ENCODE measurements at places on chromosomes 3 and 15. TPM values are rescaled to one million over a fixed set of nuclear protein-coding genes. Genes with fewer than 3 reads are reported as not detected.
A peak's percentile ranks its signal among the peaks of the same experiment; 100 is the strongest.

DNA sequence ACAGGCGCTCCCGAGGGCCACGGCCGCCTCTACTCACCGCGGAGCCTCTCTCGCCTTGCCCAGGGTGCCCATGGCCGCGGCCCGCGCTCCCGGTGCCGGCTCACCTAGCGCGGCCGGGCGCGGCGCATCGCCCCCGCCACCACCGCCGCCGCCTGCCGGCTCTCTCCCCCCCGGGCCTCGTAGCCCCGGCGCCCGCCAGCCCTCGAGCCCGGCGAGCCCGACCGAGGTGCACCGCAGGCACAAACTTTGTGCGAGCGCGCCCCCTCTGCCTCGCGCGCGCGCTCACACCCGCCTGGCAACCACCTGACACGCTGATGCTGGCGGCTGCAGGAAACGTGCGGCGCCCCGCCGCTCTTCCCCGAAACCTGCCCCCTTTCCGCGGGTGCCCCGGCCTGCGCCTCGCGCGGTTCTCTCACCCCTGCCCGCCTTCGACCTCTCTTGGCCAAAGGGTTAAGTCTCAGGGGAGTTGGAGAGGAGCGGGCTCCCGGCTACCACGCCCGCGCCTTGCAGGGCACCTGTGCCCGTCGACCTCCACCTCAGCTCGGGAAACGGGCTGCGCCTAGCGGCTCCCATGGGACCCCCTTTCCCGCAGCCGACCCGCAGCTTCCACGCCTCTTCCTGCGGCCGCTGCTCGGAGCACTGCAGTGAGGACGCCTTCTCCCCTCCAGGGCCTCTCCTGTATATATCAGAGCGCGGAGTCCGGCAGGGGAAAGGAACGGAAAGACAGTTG, at the start of gene RASGRP1:
TSS of gene RASGRP1 (minus strand) at position 258 of the 730 bp plus-strand sequence. CDS start at position 72, 186 bp downstream.
- no peak for DNase-seq
- H3K27me3 ChIP-seq: no peaks in the 10 kb centered on the region
- peak within 1 kb of the TSS; percentile 75 for H3K4me3 ChIP-seq
- H3K27ac ChIP-seq: peak within 1 kb of the TSS; percentile 72

DNA sequence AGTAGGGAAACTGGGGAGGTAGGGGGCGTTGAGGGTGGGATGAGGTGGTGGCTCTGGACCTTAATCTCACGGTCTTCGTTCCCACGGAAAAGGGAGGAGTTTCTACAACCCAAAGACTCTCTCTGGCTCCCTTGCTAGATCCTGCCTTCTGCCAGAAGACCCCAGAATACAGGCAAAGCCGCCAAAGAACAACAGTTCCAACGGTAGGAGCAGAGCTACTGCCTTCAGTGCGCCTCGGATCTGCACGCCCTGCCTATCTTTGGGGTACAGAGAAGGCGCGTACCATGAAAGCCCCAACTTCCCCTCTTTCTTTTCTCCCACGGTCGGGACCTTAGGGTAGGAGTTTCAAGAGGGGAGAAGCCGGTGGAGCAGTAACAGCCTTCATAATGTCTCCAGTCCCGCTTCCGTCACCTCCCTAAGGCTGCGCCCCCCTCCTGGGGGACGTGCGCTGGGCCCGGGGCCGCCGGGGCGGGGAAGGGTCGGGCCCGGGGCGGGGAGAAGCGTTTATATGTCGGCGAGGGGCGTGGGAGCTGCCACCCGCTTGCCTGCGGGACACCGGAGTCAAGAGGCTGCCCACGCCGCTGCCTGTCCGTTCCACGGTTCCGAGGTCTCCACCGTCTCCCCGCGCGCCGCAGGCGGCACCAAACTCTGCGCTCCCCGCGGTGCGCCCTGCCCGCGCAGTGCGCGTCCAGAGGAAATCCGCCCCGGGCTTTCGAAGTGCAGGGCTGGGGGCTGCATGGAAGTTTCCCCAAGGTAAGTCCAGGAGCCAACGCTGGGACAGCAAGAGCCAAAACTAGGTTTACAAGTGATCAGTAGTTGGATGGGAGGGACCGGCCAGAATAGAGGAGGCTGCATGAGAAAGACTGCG, at the start of gene COL6A6:
TSS of gene COL6A6 (plus strand) at position 533 of the 868 bp plus-strand sequence. CDS start 43,188 bp downstream, outside the sequence.
- H3K4me1 ChIP-seq: no peaks in the 10 kb centered on the region
- H3K4me3 ChIP-seq: no peak within 1 kb of the TSS
- DNase-seq: no peak
- H3K27me3 ChIP-seq: peaks cover 2% of the 10 kb centered on the region

GRCh38 chr3:23981136-23981535, 36.0 kb downstream of the NR1D2 start:
- H3K27me3 ChIP-seq: no peaks in the 10 kb centered on the region
- no peak overlapping the region for H3K4me3 ChIP-seq
- H3K27ac ChIP-seq: no peak overlapping the region
- H3K4me1 ChIP-seq: peaks cover 4% of the 10 kb centered on the region
- DNase-seq: no peak

- peak overlapping the region; percentile 86 for H3K4me3 ChIP-seq
- H3K27ac ChIP-seq: peak overlapping the region; percentile 80
- H3K27me3 ChIP-seq: no peaks in the 10 kb centered on the region
- peaks cover 3% of the 10 kb centered on the region for H3K36me3 ChIP-seq
- DNase-seq: no peak
Measured at GRCh38 chr15:31228011-31228484, 98.6 kb upstream of the KLF13 start.

DNA sequence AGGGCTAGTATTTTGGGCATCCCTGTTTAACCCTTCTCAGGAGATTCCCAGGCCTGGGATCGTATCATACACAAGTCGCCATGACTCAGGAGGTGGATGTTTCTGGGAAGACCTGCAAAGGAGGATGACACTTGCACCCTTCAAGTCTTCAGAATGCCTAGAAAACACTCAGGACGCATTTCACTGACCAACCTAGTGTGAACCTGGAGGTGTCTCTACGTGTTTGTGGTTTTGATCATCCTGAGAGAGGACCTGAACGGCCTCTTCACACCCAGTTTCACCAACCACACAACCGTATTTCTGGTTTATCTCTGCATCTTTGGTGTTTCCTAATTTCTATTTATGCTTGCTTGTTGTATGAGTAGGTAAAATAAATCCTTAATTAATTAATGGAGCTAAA, 2.8 kb upstream of the CLDND1 start:
- H3K27ac ChIP-seq: peak overlapping the region; percentile 97
- H3K36me3 ChIP-seq: peaks cover 11% of the 10 kb centered on the region
- H3K4me1 ChIP-seq: peaks cover 16% of the 10 kb centered on the region
- no peak for DNase-seq
- peak overlapping the region; percentile 58 for H3K4me3 ChIP-seq

DNA sequence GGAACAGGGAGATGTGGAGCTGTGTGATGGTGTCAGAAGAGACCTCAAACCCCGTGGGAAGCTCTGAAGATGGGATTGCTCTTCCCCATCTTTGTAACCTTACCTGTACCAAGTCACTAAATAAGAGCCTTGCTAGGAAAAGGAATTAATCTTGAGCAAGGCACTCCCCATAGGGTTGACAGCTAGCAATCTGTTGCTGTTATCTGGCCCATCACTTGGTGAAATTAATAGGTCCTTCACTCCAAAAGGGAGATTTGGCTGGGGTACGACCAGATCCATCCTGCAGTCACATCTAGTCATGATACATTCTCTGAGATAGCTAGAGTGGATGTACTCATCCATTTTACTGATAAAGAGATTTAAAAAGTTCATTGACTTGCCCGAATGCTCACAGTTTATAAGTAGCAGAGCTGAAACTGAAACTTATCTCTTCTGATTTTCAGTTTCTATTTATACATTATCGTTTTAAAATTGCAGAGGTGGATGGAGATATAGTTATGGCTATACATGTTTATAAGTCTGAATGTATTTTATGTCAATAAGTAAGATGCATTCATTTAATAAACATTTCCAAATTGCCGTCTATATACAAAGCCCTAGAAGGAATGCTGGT, 299.1 kb upstream of the MCTP2 start:
- H3K4me3 ChIP-seq: no peak overlapping the region
- no peaks in the 10 kb centered on the region for H3K36me3 ChIP-seq
- no peak for DNase-seq
- H3K27ac ChIP-seq: no peak overlapping the region
- H3K4me1 ChIP-seq: peaks cover 6% of the 10 kb centered on the region
- no peaks in the 10 kb centered on the region for H3K27me3 ChIP-seq

DNA sequence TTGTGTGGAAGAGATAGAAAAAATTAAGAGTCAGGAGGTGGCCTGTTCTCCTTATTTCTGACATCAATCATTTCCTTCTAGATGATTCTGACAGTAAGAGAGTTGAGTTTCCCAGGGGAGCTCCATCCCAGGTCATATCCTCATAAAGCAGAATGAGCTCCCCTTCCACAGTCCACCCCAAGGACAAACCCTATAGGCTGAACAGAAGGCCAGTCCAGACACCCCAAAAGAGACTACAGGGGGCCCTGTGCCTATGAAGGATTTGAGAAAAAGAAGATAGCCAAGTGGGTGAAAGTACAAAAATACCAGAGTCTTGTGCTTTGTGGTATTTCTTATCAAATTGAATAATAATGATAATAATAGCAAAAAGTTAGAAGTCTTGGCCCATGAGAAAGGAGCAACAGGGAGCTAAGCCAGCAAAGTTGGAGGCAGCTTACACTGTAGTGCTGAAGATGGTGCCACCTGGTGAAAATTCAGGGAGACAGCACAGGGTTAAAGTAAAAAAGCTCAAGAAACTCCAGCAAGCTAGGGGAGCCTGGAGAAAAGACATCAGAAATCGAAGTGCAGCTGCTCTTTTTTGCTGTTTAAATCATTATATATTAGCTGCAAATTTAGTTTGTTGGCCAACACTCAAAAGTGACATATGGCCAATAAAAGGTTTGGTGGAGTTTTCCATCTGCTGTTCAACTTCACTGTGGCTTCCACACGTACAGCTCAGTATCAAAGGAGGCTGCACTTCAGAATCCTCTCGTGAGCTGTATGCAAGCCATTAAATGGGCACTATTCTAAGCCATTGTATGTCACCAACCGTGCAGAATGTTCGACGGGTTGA, 35.8 kb upstream of the SLC24A5 start:
- H3K36me3 ChIP-seq: no peaks in the 10 kb centered on the region
- H3K4me3 ChIP-seq: no peak overlapping the region
- DNase-seq: no peak
- H3K4me1 ChIP-seq: no peaks in the 10 kb centered on the region
- no peak overlapping the region for H3K27ac ChIP-seq

GRCh38 chr3:108359011-108359410, 62.7 kb downstream of the HHLA2 start:
- no peaks in the 10 kb centered on the region for H3K36me3 ChIP-seq
- no peak overlapping the region for H3K4me3 ChIP-seq
- DNase-seq: no peak
- H3K27ac ChIP-seq: no peak overlapping the region
- no peaks in the 10 kb centered on the region for H3K4me1 ChIP-seq

- no peaks in the 10 kb centered on the region for H3K27me3 ChIP-seq
- DNase-seq: no peak
- no peaks in the 10 kb centered on the region for H3K4me1 ChIP-seq
- H3K36me3 ChIP-seq: no peaks in the 10 kb centered on the region
Measured at GRCh38 chr15:47212222-47213010, 504.9 kb upstream of the SEMA6D start.

GRCh38 chr3:49484471-49484870, 14.4 kb downstream of the DAG1 start:
- H3K27ac ChIP-seq: no peak overlapping the region
- no peak overlapping the region for H3K4me3 ChIP-seq
- no peaks in the 10 kb centered on the region for H3K27me3 ChIP-seq
- no peak for DNase-seq

DNA sequence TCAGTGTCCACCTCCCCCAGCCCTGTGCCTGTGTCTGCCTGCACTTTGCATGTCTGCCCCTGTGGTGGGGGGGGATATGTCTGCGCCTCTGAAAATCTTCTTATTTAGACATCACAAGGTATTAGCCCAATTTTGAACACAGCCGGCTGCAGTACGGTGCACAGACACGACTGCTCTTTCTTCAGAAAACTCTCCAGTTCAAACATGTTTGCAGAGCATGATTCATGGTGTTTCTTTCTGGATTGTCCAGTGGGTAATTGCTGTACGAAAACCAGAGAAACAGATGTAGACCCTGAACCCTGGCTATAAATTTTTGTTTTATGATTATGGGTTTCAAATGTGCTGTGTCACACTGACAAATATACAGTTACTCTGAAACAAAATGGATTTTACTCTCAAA, 3.4 kb upstream of the RARB start:
- no peaks in the 10 kb centered on the region for H3K36me3 ChIP-seq
- H3K4me1 ChIP-seq: no peaks in the 10 kb centered on the region
- H3K4me3 ChIP-seq: no peak overlapping the region
- H3K27ac ChIP-seq: no peak overlapping the region
- peaks cover 2% of the 10 kb centered on the region for H3K27me3 ChIP-seq

DNA sequence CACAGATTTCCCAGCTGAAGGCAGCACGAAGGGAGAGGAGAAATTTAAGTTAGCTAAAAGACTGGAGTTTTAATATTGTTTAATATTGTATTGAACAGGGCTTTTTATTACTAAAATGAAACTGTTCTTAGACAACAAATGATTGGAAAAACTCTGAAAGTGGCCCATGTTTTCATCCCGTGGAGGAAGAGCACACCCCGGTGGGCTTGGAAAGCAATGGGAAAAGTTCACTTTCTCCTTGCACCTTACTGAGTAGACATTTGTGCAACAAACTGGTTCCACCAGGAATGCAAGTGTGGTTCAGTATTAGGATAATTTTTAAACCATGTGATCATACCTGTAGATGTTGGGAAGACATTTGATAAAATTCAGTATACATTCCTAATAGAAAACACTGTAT, 8.2 kb upstream of the ESYT3 start:
- DNase-seq: no peak
- H3K4me3 ChIP-seq: no peak overlapping the region
- no peaks in the 10 kb centered on the region for H3K27me3 ChIP-seq
- H3K36me3 ChIP-seq: no peaks in the 10 kb centered on the region
- no peak overlapping the region for H3K27ac ChIP-seq

DNA sequence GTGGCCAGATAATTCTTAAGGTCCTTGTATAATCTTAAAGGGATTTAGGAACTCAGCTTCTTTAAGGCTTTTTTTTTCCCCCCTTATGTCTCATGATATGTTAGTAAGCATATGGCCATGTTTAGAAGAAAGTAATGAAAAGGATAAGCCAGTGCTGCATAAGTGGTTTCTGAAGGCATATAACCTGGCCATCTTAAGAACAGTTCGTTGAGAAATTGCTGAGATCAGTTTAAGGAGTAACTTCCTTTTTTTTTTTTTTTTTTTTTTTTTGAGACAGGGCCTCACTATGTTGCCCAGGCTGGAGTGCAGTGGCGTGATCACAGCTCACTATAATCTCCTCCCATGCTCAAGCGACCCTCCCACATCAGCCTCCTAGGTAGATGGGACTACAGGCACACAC, 51.7 kb downstream of the UBE2E2 start:
- H3K27ac ChIP-seq: no peak overlapping the region
- no peak overlapping the region for H3K4me3 ChIP-seq
- no peak for DNase-seq
- H3K4me1 ChIP-seq: peaks cover 7% of the 10 kb centered on the region
- no peaks in the 10 kb centered on the region for H3K36me3 ChIP-seq

Gene UROC1
- not detected for total RNA-seq

Gene RTP1
- total RNA-seq: not detected

Gene NR2E3
- not detected for total RNA-seq

Gene LACTB
- total RNA-seq: 16.2 TPM

Gene PSMD2
- total RNA-seq: 225 TPM

Gene ACAN
- not detected for total RNA-seq

Gene PLCL2
- total RNA-seq: 27.8 TPM

Gene STRIT1
- not detected for total RNA-seq

Gene AQP9
- total RNA-seq: 0.41 TPM

Gene DUOXA1
- total RNA-seq: 0.08 TPM

Gene SLCO2A1
- total RNA-seq: 0.05 TPM

Gene LDHAL6B
- not detected for total RNA-seq

Gene TNNC1
- total RNA-seq: 0.41 TPM

Data from GM12878 (cell line).